Gastroesophageal sphincter (tissue), 4 donors: ENCODE measurements at places on chromosomes 1 and 21. TPM values are rescaled to one million over a fixed set of nuclear protein-coding genes. Genes with fewer than 3 reads are reported as not detected.

The OR2T2 gene
- total RNA-seq = not detected

DNA sequence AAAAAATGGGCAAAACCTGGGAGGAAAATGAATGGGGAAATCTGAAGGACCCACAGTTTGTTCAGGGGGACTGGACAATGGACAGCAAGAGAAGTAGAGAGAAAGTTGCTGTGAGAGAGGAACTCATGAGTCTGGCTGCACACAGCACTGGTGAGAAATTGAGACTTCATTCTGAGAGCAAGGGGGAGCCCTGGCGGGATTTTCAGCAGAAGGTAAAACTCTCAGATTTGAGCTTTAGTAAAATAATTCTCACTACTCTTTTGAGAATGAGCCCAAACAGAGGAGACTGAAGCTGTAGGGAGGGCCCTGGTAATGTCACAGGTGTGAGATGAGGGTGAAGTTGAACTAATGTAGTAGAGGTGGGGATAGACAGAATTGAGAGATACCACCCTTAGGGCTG is 438.6 kb downstream of the OMA1 start:
- ATAC-seq = no peak

The MFN2 gene
- total RNA-seq = 182 TPM

DNA sequence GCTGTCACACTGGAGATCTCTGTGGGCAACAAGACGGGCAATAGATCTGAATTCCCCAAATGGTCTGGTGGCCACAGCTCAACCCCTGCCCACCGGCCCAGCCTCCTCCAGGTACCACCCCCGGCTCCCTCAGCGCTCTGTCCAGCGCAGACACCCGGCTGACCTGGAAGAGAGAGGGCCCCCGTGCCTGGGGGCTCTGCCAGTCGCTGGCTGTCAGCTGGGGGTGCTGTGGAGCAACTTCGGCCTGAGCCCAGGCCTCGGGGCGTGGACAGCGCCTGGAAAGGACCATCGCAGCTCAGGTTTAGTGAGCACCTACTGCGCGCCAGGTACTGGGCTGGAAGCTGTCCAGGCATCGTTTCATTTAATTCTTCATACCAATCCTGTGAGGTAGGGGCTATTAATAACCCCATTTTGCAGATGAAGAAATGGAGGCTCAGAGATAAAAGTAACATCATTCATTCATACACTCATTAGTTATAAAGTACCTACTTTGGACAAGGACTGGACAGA is 51.0 kb downstream of the AHDC1 start:
- no peak for ATAC-seq

- no peak for ATAC-seq
These were observed 239.1 kb downstream of the USP25 start for GRCh38 chr21:15968776-15969310.

DNA sequence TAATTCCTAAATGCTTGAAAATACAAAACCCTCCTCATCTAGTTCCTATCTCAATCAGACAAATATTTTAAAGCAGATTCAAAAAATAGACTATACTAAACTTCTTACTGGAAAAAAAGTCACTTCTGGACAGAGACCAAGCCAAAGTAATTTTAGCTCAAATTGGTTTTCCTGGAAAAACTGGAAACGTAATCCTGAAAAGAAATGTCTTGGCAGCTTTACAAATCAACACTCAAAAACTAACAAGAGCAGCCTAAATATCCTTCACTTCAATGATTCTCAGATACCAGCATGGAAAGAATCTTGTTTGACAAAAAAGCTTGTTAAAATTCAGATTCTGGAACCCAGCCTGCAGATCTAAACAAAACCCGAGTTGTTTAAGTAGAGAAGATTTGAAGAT is 9.1 kb upstream of the GPR88 start:
- ATAC-seq = no peak

The TIAM1 gene
- 11.0 TPM for total RNA-seq

The FCAMR gene
- total RNA-seq = not detected
